ENCODE measurements at places on chromosomes 12 and 14.

- no peak for DNase-seq
Observed at GRCh38 chr12:104740668-104741067, 217.4 kb downstream of the SLC41A2 start.

- no peak for DNase-seq
Observed at GRCh38 chr12:72189266-72189665, 82.9 kb upstream of the TRHDE start.

DNA sequence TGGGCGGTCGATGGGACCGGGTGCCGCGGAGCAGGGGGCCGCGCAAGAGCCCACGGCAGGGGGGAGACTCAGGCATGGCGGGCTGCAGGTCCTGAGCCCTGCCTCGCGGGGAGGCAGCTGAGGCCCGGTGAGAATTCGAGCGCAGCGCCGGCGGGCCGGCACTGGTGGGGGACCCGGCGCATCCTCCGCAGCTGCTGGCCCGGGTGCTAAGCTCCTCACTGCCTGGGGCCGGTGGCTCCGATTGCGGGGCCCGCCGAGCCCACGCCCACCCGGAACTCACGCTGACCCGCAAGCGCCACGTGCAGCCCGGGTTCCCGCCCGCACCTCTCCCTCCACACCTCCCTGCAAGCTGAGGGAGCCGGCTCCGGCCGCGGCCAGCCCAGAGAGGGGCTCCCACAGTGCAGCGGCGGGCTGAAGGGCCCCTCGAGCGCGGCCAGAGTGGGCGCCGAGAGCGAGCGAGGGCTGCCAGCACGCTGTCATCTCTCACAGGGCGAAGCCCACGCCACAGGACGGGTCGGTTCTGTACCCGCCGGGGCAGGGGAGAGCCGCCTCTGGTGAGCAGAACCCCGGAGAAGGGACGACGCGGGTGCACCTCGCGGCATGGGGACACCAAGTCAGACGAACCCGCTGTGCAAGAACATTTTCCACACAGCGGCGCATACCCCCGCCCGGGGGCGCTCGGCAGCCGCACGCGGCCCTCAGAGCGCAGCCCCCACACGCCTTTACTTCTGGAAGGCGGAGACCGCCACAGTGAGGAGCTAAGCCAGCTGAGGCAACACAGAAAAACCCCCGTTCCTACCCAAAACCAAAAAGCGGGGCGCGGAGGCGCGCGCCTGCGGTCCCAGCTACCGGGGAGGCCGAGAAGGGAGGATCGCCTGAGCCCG is 1.2 kb upstream of the SIVA1 start:
- DNase-seq = peak; percentile 54

- no peak for DNase-seq
Observed at GRCh38 chr12:92418381-92418780, 272.7 kb upstream of the BTG1 start.

- DNase-seq = no peak
Observed at GRCh38 chr12:128091101-128091720, 175.8 kb upstream of the TMEM132C start.

DNA sequence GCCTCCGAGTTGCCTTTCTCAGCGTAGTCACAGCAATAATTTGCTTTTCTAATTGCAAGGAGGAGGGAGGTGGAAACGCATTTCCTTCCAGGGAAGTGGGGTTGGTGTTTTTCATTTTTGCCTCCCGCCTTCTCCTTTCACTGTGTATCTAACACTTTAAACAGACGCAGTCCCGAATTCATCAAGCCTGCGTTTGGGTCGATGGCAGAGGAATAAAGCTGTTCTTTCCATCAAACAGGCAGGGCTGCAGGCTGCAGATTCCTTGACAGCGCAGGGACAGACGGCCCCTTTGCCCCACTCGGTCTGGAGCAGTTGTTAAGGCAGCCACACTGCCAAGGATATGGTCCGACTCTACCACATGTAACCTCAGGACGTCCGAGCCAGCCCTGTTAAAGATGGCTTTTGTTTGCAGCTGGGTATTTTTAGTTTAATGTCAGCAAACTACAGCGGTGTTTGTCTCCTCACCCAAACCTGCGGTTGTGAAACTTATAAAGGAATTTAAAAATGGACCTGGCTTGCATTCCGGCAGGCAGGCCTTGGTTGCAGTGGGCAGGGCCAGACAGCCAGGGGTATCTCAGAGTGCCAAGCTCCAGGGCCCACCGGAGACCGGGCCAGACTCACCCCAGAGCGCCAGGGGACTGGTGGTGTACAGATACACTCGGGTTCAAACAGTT is 2.1 kb downstream of the CHST11 start:
- DNase-seq = no peak

DNA sequence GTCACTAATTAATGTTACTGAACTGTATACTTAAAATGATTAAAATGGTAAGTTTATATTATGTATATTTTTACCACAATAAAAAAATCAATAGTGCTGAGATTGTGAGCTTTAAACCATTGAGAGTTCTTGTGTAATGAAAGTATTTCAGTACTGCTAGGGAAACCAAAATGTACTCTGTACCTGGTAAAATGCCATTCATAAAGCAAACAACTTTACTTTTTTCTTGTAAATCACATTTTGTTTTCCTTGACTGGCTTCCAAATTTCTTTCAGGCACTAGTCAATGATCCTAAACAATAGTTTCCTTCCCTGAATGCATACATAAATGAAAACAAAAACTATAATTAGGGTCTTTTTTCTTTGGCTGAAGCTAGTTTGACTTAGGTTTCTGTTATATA is 29.4 kb upstream of the SNRPF start:
- DNase-seq = no peak

- no peak for DNase-seq
Observed at GRCh38 chr14:23933742-23934128, 19.8 kb upstream of the DHRS4 start.

DNA sequence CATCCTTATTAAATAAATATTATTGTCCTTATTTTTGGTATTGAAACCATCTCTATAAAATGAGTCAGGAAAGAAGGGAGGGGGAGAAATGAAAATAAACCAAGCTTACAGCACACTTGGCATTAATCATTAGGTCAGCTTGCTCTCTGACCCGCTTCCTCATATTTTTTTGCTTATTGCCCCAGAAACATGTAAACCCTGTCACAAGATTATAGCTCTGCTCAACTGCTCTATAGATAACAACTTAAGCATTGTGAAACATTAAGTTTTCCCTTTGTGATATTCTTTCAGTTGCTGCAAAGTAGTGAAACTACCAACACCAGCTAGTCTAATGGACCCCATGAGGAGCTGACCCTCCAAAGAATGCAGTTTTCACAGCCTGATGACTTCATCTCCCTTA is 819.5 kb downstream of the SLC16A7 start:
- no peak for DNase-seq

GRCh38 chr14:27370775-27371174 is 772.9 kb upstream of the NOVA1 start:
- no peak for DNase-seq

GRCh38 chr12:80567401-80567800 is 123.4 kb downstream of the PTPRQ start:
- no peak for DNase-seq

DNA sequence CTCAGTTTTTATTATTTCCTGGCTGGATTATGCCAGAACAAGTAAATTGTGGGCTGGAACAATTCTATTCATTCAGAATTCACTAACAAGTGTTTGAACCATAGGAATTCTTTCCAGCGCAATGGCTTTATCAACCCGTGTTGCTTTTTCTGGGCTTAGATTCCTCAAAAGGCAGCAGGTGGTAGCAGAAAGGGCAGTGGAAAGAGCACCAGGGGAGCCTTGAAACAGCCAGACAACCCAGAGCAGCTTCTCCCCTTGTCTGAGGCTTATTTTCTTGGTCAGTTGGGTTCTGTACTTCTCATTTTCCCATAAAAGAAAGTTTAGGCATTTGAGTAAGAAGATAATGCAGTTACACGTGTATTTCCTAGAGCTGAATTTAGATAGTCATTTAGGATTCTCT is 130.7 kb downstream of the OTOGL start:
- no peak for DNase-seq

DNA sequence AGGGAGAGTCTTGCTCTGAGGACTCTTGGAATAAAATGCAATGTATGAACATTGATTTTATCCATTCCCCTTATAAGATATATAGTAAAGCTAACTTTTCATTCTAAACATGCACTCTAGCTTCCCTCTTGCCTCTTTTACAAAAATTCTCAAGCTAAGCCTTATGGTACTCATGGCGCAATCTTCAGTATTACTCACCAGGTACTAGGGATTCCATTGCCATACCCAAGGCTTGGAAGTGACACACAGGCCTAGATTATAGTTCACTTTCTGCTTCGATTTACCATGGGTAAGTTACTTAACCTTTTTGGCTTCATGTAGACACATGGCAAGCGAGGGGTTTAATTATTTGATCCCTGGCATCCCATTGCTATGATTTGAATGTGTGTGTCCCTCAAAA is 331.5 kb downstream of the LRIG3 start:
- no peak for DNase-seq

GRCh38 chr14:100004392-100004791 is 60.8 kb upstream of the EVL start:
- no peak for DNase-seq

DNA sequence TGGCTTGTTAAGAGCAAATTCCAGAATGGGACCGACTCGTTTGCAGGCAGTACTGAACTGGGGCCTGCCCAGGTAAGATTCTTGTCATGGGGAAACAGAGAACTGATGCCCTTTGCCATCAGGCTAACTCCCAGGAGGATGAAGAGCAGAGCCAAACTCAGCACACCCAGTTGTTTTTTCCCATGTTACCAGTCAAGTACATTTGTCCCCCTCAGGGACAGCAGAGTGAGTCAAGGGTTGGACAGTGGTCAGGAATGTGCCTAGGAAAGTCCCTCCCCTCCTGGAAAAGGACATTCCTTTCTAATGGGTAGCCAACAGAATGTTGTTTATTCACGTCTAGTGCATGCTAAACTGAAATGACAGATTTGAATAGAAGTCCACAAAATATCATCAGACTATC is 1.6 kb downstream of the ART4 start:
- DNase-seq = no peak

GRCh38 chr12:968545-968944 is 19.1 kb upstream of the RAD52 start:
- no peak for DNase-seq

- DNase-seq = no peak
Observed at GRCh38 chr12:131321988-131322387, 368.3 kb downstream of the ADGRD1 start.

DNA sequence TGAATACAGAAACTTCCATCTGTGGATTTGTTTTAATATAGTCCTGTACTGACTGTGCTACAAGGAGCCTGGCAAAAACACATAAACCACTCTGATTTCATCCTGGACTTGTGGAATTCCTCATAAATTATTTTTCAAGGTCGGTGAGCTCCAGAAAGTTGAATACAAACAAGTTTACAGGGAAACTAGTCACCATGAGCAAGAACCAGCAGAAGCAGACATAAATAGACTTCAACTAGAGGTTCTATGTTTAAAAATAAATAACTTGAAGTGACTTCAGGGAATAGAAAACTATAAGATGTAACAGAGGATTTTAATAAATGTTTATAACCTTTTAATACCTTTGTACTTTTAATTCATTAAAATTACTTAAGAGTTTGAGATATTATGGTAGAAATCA is 63.5 kb downstream of the EFCAB11 start:
- DNase-seq = no peak

- DNase-seq = no peak
Observed at GRCh38 chr12:113479590-113480335, 8.1 kb upstream of the LHX5 start.

GRCh38 chr14:99728231-99728920 is 44.3 kb downstream of the CYP46A1 start:
- DNase-seq = no peak

DNA sequence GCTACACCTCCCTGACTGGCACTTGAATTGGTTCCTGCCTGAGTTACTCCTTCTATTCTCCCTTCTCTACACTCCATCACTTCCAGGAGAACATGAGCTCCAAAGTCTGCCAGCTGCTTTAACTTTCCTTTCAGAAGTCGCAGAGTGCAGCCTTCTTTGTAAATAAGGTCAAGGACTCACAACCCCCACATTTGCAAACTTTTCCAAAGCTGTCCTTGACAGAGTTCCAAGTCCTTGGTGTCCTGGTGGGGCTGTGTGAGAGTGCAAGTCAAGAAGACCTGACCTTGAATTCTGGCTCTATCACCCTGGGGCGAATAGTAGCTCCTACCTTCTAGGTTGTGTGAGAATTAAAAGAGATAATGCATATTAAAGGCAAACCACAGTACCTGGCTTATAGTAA is 15.6 kb downstream of the CCDC198 start:
- no peak for DNase-seq

DNA sequence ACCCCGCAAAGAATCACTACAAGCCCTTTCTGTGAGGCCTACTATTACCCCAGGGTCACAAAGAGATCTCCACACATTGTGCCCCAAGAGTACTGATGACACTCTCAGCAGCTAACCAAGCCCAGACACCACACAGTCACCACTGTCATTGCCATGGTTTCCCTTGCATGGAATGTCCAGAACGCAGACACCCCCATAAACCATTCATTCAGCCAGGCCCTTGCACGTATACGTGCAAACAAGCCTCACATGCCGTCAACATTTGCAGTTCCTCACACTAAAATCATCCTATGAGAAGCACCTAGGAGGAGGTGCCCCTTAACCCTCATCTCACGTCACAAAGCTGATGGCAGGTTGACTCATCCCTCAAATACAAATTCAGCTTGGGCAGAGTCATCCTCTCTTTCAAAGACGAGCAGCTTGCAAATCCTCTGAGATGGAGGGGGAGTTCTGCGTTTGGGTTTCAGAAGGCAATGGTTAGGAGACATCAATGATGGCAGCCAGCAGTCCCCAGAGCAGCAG is 17.1 kb upstream of the KRT77 start:
- no peak for DNase-seq

GRCh38 chr14:31858868-31859267 is 218.2 kb upstream of the ARHGAP5 start:
- no peak for DNase-seq

DNA sequence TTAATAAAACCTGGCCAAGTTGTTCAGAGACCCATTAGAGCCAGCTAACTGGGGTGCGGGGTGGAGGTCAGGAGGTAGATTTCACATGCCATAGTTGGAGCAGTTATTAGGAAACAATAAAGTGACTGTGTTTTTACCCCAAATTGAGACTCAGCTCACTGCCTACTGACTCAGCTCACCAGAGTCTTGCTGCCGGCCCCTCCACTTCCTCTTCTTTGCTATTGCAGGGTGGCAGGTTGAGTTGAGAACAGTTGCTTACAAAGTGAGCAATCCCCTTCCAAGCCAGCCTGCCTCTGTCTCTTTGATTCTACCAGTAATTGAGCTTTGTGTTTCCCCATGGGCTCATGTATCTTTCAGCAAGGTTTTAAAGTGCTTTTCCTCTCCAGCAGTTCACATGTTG is 12.9 kb downstream of the ST8SIA1 start:
- no peak for DNase-seq

GRCh38 chr14:77299771-77300170 is 20.9 kb downstream of the POMT2 start:
- no peak for DNase-seq

DNA sequence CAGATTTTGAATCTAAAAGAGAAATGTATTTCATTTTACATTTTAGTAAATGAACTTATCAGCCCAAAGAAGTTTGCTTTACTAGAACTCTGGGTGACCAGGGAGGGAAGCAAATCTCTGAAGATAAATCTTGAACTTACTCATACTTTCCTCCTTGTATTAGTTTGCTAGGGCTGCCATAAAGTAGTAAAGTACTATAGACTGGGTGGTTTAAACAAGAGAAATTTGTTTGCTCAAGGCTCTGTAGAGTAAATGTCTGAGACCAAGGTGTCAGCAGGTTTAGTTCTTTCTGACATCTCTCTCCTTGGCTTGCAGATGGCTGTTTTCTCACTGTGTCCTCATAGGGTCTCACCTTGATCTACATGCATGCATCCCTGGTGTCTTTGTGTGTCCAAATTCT is 926.0 kb downstream of the DIO2 start:
- DNase-seq = no peak
